NCI-H345 (cell line): ENCODE measurements at places on chromosomes 5 and 9.

DNA sequence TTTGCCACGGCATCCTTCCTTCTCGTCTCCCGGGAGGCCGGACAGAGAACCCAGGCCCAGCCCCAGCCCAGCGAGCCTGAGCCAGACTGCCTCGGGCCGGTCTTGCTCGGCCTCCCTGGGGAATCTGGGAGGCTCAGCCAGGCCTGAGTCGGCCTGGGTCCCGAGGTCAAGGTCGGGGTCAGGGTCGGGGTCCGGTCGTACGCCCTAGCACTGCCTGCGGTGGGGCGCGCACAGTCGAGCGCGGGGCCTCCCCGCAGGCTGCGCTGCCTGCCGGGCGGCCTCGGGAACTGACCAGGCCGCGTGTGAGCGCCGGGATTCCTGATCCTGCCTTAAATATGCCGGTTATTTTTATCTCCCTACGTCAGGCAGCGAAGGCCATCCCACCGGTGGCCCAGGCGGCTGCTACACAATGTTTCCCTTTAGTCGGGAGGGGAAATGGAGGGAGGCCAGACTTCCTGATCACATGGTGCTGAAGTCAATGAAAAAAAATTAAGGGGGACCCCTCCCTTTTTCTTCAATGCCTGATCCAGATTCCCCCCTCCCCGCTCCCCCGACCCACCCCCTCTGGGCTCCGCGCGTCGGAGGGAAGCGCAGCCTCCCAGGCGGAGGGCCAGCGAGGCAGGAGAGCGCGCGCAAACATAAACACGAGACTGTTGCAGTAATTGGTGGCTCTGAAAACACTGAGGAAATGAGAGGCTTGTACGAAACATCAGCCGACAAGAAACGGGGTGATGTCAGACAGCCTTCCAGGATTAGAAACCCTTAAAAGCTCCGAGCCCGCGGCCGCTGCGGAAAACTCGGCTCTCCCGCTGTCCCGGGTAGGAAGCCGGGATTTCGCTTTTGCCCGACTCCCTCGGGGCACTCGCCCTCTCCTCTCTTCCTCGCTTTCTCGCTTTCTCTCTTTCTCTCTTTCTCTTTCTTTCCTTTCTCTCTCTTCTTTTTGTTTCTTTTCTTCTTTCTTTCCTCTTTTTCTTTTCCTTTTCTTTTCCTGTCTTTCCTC, 148.2 kb upstream of the KLF4 start:
- DNase-seq = peak; percentile 75

DNA sequence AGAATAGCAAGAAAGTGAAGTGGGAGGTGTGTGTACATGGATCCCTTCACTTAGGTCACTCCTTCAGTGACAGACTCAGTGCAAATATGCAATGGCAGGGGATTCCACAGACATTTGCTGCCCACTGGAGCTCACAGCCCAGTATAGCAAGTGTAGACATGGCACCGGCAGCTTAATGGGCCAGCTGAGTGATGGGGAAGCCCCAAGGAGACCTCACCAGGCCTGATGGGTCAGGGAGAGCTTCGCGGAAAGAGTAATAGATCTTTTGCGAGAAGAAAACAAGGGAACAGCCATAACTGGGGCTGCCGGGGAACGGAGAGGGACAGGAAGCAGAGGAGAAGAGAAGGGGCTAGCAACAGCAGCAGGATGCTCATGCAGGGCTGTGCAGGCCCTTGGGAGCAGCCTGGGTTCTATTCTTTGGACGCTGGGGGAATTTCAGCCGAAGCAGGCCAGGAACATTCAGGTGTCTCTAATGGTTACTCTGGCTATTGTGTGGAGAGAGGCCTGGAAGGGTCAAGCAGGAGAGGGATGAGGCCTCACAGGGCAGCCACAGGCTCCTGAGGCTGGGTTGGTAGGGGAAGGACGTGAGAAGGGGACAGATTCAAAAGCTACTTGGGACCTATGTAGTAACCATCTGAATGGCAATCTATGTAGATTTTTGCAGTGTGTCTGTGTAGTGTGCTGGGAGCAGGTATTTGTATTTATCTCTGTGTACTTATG, 27.0 kb downstream of the TCF7 start:
- DNase-seq = no peak

DNA sequence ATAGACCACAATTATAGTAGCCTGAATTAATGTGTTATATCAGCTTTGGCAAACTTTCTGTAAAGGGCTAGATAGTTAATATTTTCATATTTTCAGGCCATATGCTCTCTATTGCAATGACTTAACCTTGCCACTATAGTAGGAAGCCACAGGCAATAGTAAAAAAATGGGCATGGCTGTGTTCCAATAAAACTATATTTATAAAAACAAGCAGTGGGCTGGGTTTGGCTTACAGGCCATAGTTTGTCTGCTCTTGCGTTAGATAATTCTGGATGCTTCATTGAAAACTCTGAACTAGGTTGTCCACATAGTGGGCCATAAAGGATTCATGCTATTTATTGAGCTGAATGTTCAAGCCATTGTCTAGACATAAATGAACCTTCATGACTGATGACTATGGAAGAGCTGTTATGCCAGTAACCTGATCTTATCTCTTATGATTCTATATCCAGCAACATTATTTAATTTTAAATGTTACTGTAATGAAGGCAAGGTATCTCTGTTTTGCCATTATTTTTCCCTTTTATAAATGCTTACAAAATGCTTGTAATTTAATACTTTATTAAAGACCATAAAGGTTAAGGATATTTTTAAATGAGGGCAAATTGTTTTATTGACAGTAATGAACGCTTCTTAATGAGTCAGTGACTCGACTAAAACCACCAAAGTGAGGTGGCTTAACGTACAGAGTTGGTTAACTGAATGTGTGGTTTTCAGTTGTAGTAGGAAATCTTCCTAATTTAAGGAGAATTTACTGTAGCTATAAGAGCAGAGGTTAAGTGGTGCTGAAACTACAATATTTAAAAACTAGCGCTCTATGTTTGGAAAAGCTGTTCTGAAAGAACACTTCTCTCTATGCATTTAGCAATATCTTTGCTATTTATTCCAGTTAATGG, 560.6 kb downstream of the PRR16 start:
- no peak for DNase-seq

DNA sequence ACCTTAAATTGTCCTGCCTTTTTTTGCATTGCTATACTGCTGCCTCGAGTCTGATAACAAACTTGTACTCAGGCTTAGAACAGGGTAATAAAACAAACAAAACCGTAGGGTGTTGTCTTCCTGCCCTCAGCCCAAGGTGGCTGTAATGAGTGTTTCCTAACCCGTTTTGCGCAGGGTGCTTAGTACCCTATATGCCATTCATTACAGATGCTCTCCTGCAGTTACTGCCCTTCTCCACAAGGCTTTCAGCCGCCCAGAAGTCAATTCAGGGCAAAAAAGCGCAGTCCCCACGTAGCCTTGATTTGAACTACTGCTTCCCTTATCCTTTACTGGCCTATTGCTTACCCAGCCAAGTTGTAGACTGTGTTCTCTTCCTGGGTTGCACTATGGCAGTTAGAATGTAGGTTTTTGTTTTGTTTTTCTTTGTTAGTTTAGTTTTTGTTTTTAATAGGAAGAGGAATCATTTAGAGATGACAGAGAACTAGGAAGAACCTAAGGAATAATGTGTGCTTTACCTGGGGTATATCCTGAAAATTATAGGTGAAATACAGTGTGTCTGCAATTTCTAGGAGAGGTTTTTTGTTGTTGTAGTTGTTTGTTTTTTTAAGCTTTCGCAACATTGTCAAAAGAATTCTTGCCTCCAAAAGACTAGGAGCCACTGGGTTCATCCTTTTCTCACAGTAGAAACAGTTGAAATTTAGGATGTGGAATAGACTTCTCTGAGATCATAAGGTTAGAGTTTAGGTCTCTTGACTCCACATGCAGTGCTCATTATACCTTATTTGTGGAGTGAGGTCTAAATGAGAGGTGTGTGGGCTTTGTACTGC, 1.3 kb downstream of the HMGXB3 start:
- DNase-seq = peak; percentile 29

- DNase-seq = no peak
Measured at GRCh38 chr9:30932226-30932625, 1452.2 kb upstream of the ACO1 start.
